Germinal center (tissue), 1 donor: ENCODE measurements at places on chromosomes 12 and 14.

GRCh38 chr14:72024043-72024407 lies 91.8 kb downstream of the RGS6 start:
- peak; percentile 18 for DNase-seq

- no peak for DNase-seq
Measured at GRCh38 chr12:72406111-72406510, 133.9 kb downstream of the TRHDE start.

DNA sequence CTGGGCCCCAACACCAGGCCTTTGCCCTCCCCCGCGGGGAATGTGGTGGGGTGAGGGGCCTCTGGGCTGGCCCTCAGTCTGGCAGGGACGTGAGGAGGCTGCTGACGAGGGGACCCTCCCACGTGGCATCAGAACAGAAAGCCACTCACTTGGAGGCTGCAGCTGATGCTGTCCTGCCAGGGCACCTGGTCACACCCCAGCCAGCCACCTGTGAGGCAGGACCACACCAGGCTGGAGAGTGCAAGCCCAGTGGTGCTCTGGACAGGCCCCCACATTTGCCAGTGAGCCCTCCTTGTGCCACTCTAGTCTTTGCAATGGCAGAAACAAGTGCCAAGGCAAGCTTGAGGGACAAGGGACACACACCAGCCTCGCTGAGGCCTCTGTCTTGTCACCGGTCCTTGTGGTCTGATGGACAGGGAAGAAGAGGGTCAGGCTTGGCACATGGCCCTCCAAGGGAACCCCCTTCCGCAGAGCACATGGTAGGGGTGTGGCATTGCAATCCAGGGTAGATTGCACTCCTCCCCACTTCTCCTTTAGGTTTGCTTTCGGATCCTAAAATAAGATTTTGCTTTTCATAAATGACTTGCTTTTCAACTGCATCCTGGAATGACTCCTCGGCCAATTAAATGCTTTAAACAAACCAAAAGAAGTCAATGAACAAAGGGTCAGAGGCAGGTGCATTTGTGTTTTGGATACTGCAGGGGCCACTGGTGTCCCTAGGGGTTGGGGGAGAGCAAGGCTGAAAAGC lies 53.7 kb downstream of the CCDC88C start:
- DNase-seq, result peak; percentile 84

DNA sequence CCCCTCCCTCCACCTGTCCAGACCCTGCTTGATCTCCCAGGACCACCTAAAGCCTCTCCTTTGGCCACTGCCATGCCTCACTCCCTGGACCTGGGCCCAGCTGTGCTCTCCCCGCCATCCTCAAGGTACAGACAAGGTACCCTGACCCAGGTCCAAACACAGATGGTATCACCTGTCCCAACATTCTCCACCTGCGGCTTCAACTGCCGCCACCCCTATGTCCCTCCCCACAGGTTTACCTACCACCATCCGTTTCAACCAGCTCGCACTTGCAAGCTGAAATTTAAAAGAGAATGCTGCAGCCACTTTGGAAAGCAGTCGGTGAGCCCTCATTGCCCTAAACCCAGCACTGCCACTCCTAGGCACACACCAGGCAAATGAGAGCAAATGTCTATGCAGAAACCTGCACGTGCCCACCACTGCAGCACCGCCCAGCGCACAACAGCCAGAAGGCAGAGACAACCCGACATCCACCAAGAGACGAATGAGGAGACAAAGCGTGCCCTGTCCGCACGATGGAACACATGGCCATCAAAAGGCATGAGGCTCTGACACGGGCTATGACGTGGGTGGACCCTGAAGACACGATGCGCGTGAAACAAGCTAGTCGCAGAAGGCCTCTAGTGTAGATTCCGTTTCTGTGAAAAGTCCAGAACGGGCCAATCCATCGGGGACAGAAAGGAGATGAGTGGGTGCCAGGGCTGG lies 71.0 kb downstream of the RFLNA start:
- DNase-seq, result no peak

DNA sequence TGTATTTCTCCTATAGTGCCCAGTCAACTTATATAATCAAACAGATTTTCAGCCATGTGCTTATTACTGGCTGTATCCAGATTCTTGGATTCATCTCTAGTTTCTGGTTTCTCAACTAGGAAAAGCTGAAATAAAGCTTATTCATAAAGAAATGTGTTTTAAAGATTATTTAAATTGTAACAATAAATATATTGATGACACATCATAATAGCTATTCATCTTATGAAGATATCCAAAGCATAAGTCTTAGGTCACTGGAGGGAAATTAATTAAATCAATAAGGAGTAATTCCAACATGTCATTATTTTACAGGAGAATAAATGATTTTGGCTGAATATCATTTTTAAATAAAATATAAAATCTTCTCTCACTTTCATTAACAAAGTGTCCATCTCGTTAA lies 32.1 kb upstream of the KRR1 start:
- DNase-seq, result no peak

- DNase-seq, result no peak
Measured at GRCh38 chr14:39682582-39682981, 250.3 kb upstream of the FBXO33 start.

DNA sequence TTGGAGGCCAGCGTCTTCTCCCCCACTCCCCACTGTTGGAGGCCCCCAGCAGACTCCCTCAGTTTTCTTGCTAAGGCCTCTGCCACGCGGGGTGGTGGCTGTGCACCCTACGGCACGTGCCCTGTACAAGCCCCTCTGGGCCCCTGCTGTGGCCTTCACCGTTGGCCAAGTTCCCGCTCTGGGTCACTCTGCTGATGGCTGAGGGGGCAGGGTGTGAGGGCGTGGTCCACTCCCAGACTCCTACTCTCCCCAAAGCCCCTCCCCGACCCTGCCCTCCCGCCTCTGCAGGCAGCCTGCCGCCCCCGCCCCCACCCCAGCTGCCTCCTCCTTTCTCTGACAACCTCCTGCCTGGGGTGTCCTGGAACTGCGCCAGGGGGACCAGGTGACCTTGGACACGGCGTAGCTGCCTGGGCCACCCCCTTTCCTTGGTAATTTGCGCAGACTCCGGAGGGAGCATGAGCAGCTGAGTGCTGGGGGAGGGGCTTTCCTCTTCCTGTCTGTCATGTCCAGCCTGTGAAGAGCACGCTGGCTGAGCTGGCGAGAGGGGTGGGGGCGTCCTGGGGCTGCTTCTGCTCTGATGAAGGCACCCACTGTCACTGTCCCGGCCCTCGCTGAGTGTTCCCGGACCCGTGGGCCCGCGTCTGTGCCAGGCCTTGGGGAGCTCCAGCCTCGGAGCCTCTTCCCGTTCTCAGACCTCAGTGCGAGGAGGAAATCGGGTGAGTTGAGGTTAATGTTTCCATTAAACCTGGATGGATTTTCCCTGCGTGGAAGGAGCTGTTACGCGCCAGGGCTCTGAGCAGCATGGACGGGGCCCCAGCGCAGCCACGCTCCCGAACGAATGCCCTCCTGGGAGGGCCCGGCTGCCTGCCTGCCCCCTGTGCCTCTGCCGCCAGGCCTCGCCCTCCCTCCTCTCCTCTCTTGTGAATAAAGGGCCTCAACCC lies 85.0 kb downstream of the KIF26A start:
- no peak for DNase-seq

DNA sequence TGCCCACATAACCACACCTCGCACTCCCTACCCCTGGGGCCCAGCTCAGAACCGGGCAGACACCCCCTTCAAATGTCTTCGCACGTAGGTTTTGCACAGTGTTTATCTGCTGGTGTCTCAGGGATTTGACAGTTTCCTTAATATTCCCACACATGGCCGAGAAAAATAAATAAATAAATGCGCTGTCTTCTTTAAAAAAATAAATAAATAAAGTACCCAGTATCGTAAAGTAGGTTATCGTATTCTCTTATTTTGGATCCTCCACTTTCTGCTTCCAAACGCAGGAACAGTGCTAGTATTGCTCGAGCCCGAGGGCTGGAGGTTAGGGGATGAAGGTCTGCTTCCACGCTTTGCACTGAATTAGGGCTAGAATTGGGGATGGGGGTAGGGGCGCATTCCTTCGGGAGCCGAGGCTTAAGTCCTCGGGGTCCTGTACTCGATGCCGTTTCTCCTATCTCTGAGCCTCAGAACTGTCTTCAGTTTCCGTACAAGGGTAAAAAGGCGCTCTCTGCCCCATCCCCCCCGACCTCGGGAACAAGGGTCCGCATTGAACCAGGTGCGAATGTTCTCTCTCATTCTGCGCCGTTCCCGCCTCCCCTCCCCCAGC lies 710 bp upstream of the FOS start:
- no peak for DNase-seq

- peak; percentile 71 for DNase-seq
Measured at GRCh38 chr14:51979088-51979709, 10.1 kb upstream of the RTRAF start.

DNA sequence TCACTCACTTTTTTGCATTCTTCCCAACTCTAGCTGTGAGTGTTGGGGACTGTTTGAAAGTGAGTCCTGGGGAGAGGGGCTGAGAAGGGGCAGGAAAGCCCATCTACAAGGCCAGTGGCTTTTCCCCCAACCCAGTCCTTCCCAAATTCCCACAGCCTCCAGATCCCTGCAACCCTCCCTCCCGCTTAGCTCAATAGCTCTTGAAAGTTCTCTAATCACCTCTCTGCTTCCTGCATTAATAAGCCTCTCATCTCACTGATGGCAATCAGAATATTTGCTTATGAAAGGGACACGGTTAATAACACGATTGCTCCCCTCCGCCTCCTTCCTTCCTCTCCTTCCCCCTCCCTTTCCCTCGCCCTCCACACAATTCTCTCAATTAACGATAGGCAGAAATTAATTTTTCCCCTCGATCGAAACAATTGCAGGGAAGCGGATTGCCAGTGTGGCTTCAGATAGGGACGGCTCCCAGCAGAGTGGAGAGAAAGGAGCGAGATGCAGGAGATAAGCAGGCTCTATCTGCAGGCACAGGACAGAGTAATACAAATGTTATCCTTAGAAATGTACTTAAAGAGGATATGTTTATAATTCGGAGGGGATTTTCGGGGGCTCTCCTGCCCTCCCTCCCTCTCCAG lies 15.1 kb upstream of the GPATCH2L start:
- DNase-seq, result no peak

DNA sequence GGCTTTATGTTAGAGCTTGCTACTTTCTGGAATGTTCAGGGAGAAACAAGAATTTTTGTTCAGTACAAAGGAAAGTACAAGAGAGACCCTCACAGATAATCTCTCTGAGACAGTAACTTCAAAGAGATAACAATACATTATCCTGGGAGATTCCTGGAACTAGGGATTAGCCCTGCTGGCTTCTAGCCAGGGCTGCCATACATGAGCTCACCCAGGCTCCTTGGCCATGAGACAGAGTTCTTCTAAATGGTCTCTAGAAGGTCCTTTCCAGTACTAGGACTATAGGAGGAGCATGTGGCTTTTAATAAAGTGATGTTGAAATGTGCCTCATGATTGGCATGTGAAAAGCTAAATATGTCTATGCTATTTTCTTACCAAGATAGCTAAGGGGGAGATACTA lies 342.5 kb downstream of the EMP1 start:
- DNase-seq, result no peak

DNA sequence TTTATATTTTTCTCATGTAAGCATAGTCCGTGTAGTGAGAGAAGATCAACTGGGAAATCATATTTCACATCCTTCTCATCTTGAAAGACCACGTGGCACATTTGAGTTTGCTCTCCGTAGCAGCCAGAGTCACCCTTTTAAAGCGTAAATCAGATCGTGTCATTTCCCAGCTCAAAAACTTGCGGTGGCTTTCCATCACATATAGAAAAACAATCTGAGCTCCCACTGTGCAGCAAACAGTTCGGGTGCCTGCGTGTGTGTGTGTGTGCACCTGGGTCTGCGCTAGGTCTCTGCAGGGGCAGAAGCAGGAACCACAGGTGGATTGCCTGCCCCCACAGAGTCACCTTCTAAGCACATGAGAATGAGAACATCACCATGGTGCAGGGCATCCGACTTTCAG lies 338.2 kb downstream of the TRHDE start:
- no peak for DNase-seq

DNA sequence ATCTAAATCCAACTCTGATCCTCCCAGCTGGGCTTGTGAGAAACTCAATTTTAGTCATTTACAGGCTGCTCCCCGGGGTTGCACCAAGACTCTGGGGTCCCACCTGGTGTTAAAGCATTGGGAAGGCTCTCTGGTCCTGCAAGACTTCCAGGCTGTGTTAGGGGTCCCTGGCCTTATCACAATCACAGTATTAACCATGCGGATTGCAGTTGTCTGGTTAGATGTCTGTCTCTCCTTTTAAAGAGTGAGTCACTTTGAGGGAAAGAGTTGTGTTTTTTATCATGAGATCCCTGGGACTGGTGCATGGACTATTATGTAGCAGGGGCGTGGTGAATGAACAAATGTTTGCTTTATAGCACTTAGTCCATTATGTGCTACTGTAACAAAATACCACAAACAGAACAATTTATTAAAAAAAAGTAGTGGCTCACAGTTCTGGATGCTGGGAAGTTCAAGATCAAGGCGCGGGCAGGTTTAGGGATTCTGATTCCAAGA lies 531.4 kb downstream of the FUT8 start:
- DNase-seq, result no peak

DNA sequence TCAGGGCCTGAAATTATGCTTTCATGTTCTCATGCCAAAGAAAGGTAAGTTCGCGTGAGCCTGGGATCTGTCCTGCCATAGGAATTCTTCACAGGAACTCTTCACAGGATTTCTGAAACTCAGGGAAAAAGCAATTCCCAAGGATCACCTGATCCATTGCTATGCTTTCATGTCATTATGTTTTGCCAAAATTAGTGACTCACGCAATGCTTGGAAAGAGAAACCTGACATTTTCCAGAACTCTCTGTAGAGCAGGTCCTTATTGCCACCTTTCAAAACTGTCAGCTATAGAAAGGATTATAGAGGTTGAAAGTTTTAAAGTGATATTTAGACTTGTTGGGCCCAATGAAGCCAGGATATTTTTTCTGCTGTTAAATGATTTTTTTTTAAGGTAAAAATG lies 6.3 kb upstream of the KCNJ8 start:
- DNase-seq, result no peak

- no peak for DNase-seq
Measured at GRCh38 chr14:91019673-91020072, 40.8 kb downstream of the RPS6KA5 start.

DNA sequence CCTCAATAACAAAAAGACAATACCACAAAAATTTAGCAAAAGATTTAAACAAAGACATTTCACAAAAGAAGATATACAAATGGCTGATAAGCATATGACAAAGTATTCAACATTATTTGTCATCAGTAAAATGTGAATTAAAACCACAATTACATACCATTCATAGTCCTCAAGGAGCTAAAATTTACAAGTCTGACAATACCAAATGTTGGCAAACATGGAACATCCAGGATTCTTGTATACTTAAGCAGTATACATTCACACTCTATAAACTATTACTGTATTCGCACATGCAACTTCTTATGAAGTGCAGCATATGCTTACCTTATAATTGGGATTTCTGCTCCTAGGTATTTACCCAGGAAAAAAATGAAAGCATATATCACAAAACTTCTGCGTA lies 49.7 kb upstream of the BDKRB2 start:
- no peak for DNase-seq

GRCh38 chr14:102873131-102873530 lies 49.3 kb upstream of the AMN start:
- DNase-seq, result no peak

- DNase-seq, result no peak
Measured at GRCh38 chr12:5194306-5194705, 150.6 kb downstream of the KCNA5 start.
